Hippocampal formation (tissue), 2 donors: ENCODE measurements at places on chromosomes 3 and 15.

GRCh38 chr3:147521646-147522045 is 112.5 kb downstream of the ZIC1 start:
- no peak for DNase-seq

- DNase-seq: no peak
These were observed 6.0 kb downstream of the FAM43A start for GRCh38 chr3:194691481-194692283.

GRCh38 chr3:37982331-37982730 is 8.3 kb upstream of the VILL start:
- no peak for DNase-seq

DNA sequence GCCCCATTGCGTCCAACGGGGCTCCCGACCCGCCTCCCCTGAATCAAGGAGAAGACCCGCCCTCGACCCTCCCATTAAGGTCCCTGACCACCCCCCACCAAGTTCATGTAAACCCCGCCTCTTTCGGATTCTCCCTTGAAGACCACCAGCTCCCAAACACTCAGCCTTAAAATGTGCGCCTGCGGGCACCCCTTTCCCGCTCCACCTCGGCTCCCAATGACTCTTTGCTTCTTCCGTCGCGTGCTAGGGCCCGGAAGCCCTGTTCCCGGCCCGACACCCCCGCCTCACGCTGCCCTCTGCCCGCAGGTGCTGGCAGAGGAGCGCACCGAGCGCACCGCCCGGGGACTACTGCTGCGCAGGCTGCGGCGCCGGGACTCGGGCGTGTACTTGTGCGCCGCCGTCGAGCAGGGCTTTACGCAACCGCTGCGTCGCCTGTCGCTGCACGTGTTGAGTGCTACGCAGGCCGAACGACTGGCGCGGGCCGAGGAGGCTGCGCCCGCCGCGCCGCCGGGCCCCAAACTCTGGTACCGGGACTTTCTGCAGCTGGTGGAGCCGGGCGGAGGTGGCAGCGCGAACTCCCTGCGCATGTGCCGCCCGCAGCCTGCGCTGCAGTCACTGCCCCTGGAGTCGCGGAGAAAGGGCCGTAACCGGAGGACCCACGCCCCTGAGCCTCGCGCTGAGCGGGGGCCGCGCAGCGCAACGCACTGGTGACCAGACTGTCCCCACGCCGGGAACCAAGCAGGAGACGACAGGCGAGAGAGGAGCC is 2.7 kb upstream of the LSMEM2 start:
- no peak for DNase-seq

- no peak for DNase-seq
These were observed 770.0 kb downstream of the GRM7 start for GRCh38 chr3:7630925-7631324.

GRCh38 chr3:18127174-18127858 is 297.8 kb downstream of the SATB1 start:
- DNase-seq: no peak

- no peak for DNase-seq
These were observed 138.5 kb downstream of the ALCAM start for GRCh38 chr3:105505170-105505569.

- no peak for DNase-seq
These were observed 39.4 kb downstream of the CD200 start for GRCh38 chr3:112372396-112372795.

GRCh38 chr15:55574096-55574495 is 14.0 kb downstream of the PYGO1 start:
- no peak for DNase-seq

- no peak for DNase-seq
These were observed 31.1 kb downstream of the OXSM start for GRCh38 chr3:25820816-25821486.

- no peak for DNase-seq
These were observed 3.5 kb upstream of the ABHD17C start for GRCh38 chr15:80691575-80691974.

DNA sequence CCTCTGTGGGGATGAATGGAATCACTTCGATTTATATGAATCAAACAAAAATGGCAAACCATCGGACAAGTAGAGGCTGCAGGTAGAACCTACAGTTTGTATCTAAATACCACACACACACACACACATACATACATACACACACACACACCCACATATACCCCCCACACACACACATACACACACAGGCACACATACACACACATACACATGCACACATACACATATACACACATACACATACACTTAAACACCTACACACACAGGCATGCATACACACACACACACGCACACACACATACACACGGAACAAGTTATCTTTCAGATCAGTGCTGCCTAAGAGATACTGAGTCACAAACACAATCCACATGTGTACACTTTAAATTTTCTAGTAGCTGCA is 24.3 kb downstream of the HEG1 start:
- DNase-seq: no peak
